ENCODE measurements at places on chromosomes 3 and 15.

- no peak for DNase-seq
Measured at GRCh38 chr3:133675631-133676335, 14.0 kb upstream of the TOPBP1 start.

- DNase-seq, result no peak
Measured at GRCh38 chr3:72475258-72476138, 372.7 kb downstream of the SHQ1 start.

GRCh38 chr3:59818033-59818918 lies 768.5 kb upstream of the CFAP20DC start:
- no peak for DNase-seq

GRCh38 chr3:45894015-45894414 lies 7.7 kb downstream of the CCR9 start:
- DNase-seq, result no peak

Measured in T-helper 22 cell (primary cell).